HepG2 (cell line): ENCODE measurements at places on chromosomes 11 and 22.
A peak's percentile ranks its signal among the peaks of the same experiment; 100 is the strongest.

- H3K27me3 ChIP-seq, result peaks cover 6% of the 10 kb centered on the region
- no peak for DNase-seq
- no peak overlapping the region for H3K27ac ChIP-seq
- H3K36me3 ChIP-seq, result no peaks in the 10 kb centered on the region
Observed at GRCh38 chr11:125378571-125378970, 117.5 kb downstream of the FEZ1 start.

DNA sequence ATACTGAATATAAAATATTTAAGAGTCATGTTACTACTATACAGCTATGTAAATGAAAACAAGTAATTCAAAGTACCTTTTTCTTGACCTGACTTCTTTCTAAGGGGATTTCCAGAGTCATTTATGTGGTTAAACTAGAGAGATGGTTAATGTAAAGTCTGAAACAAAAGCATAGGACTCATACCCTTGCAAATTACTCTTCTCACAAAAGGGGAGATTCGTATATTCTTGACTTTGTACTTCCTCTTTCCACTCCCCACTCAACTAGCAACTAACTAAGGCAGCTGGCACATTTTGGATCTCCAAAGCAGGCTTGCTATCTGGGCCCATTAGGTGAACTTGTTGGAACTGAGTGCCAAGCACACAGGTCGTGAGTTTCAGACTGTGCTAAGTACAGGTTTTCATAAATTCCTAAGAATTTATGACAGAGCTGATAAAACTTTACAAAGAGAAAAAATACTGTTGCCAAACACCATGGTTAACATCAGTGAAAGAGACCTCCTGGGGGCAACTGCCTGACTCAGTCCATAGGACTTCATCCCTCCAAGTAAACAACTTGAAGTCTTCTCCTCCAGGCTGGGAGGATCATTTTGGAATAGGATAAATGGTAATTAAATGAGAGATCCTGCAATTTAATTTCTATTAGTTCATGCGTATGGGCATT, 77.0 kb upstream of the DDI1 start:
- H3K4me1 ChIP-seq, result no peaks in the 10 kb centered on the region
- H3K27me3 ChIP-seq, result no peaks in the 10 kb centered on the region
- H3K4me3 ChIP-seq, result no peak overlapping the region
- no peak overlapping the region for H3K27ac ChIP-seq
- no peaks in the 10 kb centered on the region for H3K36me3 ChIP-seq

- H3K4me3 ChIP-seq, result no peak overlapping the region
- peaks cover 22% of the 10 kb centered on the region for H3K27me3 ChIP-seq
- H3K27ac ChIP-seq, result no peak overlapping the region
- DNase-seq, result peak; percentile 35
Observed at GRCh38 chr11:8839957-8840945, 70.7 kb upstream of the AKIP1 start.

- no peak overlapping the region for H3K27ac ChIP-seq
- H3K36me3 ChIP-seq, result peaks cover 15% of the 10 kb centered on the region
- H3K4me3 ChIP-seq, result no peak overlapping the region
- no peaks in the 10 kb centered on the region for H3K4me1 ChIP-seq
- DNase-seq, result no peak
Observed at GRCh38 chr11:3010521-3011275, 18.6 kb upstream of the NAP1L4 start.

GRCh38 chr11:61004761-61005181, 33.3 kb downstream of the CD6 start:
- DNase-seq, result no peak
- no peak overlapping the region for H3K27ac ChIP-seq
- H3K36me3 ChIP-seq, result no peaks in the 10 kb centered on the region
- peaks cover 66% of the 10 kb centered on the region for H3K27me3 ChIP-seq
- H3K4me3 ChIP-seq, result no peak overlapping the region
- no peaks in the 10 kb centered on the region for H3K4me1 ChIP-seq

DNA sequence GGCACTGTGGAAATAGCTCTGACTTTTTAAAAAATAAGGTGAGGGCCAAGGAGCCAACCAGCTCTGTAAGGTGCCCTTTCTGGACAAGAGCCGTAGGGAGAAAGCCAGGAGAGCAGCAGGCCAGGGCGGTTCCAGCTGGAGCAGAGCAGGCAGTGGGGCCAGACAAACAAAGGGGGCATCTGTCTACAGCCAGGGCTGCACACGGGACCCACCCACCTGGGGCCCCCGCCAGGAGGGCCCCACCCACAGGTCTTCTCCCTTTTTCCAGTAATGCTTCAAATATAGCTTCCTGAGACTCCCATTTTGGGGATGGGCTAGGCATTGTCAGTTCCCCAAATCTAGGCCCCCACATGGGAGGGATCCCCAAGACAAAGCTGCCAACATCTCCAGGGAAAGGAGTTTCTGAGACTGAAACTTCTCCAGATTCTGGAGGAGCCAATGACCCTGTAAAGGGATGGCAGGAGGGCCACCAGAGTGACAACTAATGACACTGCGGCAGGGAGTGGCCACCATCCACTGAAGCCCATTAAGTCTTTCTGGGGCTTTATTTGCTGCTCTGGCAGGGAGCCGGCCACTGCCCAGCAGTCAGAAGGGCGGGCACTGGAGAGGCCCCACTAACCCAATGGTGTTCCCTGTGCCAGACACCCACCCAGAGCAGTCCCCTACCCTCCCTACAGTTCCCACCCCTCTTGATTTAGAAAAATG, 1.9 kb downstream of the ZFTA start:
- peak overlapping the region; percentile 85 for H3K4me3 ChIP-seq
- DNase-seq, result peak; percentile 47
- peaks cover 43% of the 10 kb centered on the region for H3K4me1 ChIP-seq
- H3K27me3 ChIP-seq, result peaks cover 4% of the 10 kb centered on the region; the same call in 1 of the 3 replicates

- H3K4me1 ChIP-seq, result peaks cover 13% of the 10 kb centered on the region
- H3K27me3 ChIP-seq, result no peaks in the 10 kb centered on the region
- no peak overlapping the region for H3K4me3 ChIP-seq
- no peak overlapping the region for H3K27ac ChIP-seq
- no peak for DNase-seq
Observed at GRCh38 chr11:10762913-10763421, 11.9 kb downstream of the CTR9 start.

DNA sequence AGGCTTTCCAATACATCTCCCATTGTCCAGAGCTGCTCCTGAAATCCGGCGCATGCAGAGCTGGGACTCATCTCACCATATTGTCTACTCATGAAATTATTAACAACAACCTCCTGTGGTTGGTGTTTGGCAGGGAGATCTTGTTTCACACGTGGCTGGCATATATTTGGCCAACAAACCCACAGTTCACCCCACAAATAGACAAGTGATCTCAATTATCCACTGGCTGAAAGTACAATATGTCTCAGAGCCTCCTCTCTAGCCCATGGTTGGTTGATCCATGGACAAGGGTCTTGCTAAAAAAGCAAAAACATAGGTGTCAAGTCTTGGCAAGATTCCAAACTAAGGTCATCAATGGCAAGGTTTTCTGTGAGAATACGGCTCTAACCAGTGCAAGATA, 386.9 kb downstream of the ETS1 start:
- no peak overlapping the region for H3K4me3 ChIP-seq
- DNase-seq, result no peak
- H3K4me1 ChIP-seq, result no peaks in the 10 kb centered on the region
- no peaks in the 10 kb centered on the region for H3K27me3 ChIP-seq
- no peak overlapping the region for H3K27ac ChIP-seq

GRCh38 chr11:12050470-12051286, 42.3 kb upstream of the DKK3 start:
- peaks cover 45% of the 10 kb centered on the region for H3K4me1 ChIP-seq
- no peaks in the 10 kb centered on the region for H3K27me3 ChIP-seq
- no peaks in the 10 kb centered on the region for H3K36me3 ChIP-seq
- DNase-seq, result no peak
- H3K27ac ChIP-seq, result no peak overlapping the region

DNA sequence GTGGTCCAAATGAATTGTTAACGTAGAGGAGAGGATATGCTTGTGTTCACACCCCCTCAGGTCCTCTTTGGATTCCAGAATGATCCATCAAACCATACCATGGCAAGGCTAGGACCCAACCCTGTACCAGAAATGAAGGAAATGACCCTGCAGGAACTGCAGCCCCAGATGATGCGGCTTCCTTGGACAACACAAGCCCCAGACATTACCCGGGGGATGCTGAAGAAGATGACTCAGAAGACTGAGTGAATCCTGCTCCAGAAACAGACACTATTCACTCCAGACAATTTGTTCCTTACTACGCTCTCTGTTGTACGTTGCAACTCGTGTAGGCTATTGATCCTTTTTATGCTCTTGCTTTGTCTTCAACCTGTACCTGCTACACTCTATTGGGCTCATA, 15.2 kb upstream of the MTMR2 start:
- DNase-seq, result no peak
- H3K27ac ChIP-seq, result no peak overlapping the region
- peaks cover under 1% of the 10 kb centered on the region; the same call in 1 of the 2 replicates for H3K4me1 ChIP-seq
- no peaks in the 10 kb centered on the region for H3K36me3 ChIP-seq
- H3K4me3 ChIP-seq, result no peak overlapping the region

DNA sequence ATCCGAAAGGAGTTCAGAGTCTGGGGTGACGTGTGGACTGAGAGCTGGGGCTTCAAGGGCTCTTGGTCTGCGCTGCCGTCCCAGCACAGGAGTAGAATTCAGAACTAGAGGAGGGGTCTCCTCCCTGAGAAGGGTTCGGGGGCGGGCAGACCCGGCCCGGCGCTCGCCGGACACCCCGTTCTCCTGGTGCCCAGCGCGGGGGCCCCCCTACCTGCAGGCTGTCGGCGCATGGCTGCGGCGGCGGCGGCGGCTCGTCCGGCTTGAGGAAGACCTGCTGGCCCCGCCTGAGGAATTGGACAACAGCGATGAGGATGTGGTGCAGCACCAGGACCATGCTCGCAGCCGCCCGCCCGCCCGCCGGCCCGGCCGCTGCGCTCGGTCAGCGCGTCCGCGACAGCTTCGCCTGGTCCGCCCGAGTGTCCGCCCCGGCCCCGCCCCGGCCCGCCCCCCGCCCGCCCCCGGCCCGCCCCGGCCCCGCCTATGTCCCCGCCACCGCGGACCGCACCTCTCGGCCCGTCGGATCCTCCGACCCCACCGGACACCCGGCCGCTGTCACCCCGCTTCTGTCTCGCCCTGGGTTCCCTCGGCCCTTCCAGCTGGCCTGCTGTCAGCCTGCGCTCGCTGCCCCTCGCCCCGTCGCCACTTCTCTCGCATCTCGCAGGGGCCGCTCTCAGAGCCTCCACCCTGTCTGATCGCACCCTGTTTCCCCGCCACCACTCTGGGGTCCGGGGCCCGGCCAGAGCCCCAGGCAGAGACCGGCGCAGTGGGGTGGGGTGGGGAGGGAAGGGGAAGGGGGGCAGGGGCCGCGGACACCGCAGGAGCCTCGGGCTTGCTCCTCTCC, 32.0 kb downstream of the PDE2A start:
- H3K36me3 ChIP-seq, result no peaks in the 10 kb centered on the region
- DNase-seq, result no peak
- H3K27me3 ChIP-seq, result peaks cover 52% of the 10 kb centered on the region; the same call in 2 of the 3 replicates
- H3K27ac ChIP-seq, result no peak overlapping the region
- H3K4me3 ChIP-seq, result peak overlapping the region; percentile 59; the same call in 1 of the 2 replicates

DNA sequence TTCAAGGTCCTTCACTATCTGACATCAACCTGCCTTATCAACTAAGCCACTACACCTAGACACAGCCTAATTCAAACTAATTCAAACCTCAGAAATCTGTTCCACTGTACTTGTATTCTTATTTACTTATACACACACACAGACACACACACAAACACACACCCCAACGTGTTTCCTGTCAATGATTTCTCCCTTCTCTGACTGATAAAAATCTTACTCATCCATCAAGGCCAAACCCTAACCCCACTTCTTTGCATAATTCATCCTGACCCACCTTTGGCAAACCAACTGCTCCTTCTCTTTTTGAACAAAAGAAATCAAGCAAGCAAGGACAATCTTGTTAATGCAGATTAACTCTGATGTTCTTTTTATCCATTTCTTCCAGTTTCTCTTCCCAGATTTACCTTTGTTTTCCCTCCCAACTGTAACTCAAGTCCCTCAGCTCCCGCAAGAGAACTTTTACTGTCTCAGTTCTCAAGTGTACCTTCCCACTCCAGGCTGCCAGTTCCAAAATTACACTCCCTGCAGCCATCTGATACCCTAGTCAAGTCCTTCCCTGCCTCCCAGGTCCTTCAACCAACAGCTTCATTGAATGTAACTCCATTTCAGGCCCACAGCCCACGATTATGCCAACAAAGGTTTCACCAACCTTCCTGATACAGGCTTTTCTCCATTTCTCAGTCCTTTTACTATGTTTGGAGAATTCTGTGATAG, 78.3 kb downstream of the PAK1 start:
- H3K4me3 ChIP-seq, result no peak overlapping the region
- no peak overlapping the region for H3K27ac ChIP-seq
- peaks cover 17% of the 10 kb centered on the region for H3K4me1 ChIP-seq
- no peaks in the 10 kb centered on the region for H3K36me3 ChIP-seq
- no peak for DNase-seq
- H3K27me3 ChIP-seq, result no peaks in the 10 kb centered on the region

DNA sequence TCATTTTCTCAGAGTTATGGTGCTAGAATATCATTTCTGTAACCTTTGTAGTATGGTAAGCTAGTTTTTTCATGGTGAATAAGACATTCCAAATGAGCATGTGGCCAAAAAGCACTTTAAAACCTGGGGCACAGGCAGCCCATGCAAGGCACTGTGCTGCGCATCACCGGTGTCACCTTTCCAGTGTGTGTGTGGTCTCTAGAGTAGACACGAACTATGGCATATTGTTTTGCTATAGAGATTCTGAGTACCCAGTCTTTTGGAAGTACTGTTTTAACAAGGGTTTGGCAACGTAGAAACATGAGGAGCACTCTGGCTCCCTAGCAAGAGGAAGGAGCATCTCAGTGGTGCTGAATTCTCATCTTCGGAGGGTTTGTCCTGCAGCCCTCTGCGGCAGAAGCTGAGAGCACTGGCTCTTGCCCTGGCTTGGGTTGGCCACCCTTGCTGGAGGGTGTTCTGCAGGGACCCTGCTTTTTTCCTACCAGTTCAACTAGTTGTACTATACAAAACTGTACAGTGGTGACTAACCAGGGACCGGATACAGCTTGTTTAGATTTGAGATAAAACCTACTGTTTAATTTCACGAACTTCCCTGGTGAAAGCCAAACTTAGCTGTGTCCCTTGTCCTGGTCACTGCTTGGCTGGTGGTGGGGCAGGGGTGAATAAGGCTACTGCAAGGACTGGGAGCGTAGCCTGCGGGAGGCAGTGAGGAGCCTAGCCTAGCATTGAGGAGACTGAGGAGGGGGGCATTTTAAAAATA, 135.7 kb downstream of the ATXN10 start:
- peaks cover 9% of the 10 kb centered on the region; the same call in 1 of the 2 replicates for H3K4me1 ChIP-seq
- H3K4me3 ChIP-seq, result no peak overlapping the region
- H3K27ac ChIP-seq, result no peak overlapping the region
- peaks cover 47% of the 10 kb centered on the region for H3K36me3 ChIP-seq
- no peak for DNase-seq

DNA sequence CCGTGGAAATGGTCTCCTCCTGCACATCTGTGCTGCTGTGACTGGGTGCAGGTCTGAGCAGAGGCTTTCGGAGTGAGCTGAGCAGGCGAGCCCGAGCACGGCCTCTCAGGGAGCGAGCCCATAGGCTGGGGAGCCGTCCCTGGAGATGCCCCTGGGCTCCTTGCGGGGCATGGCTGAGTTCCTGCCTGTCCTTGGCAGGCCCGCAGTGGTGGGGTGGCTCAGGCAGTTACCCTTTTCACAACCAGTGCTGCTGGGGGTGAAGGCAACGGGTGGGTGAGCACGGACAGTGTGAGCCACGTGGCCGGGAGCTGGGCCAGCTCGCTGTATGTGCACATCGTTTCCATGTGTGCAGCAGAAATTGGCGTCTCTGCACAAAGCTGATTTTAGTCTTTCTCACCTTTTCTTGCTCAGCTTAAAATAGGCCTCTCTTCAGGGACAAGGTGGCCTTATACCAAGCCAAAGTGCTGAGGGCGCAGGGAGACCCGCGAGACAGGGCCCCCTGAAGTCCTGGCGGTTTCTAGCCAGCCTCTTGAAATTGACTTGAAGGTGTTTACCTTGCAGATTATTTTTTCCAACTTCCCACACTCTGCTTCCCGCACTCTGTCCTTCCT, at the start of gene TP53AIP1:
Gene TP53AIP1, minus strand, starts transcription at position 55 of the 611 bp plus-strand sequence. CDS start 5,053 bp downstream, outside the sequence.
- peaks cover 58% of the 10 kb centered on the region; the same call in 2 of the 3 replicates for H3K27me3 ChIP-seq
- no peak within 1 kb of the TSS for H3K4me3 ChIP-seq
- no peak for DNase-seq
- no peaks in the 10 kb centered on the region for H3K36me3 ChIP-seq
- H3K27ac ChIP-seq, result no peak within 1 kb of the TSS
